ENCODE measurements at places on chromosomes 12 and 14.

- no peaks in the 10 kb centered on the region for H3K27me3 ChIP-seq
- DNase-seq, result no peak
- no peak overlapping the region for H3K27ac ChIP-seq
- H3K36me3 ChIP-seq, result no peaks in the 10 kb centered on the region
Observed at GRCh38 chr14:90567991-90568390, 171.2 kb downstream of the CALM1 start.

DNA sequence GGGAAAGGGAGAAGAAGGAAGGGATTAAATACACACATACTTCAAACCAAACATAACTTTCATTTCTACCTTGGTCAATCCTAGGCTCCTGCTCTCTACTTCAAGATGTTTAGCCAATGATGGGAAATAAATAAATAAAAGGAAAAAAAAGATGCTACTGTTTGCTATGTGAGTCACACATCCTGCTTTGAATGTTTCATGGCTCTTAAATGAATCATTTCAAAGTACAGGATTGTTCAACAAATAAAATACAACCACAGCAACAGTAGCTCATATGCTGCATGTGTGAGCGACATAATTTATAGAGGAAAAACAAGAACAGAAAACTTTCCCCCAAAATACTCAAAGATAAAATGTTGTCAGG is 54.3 kb upstream of the NPFF start:
- no peaks in the 10 kb centered on the region for H3K27me3 ChIP-seq
- DNase-seq, result no peak
- no peak overlapping the region for H3K4me3 ChIP-seq
- no peaks in the 10 kb centered on the region for H3K36me3 ChIP-seq
- no peak overlapping the region for H3K27ac ChIP-seq

DNA sequence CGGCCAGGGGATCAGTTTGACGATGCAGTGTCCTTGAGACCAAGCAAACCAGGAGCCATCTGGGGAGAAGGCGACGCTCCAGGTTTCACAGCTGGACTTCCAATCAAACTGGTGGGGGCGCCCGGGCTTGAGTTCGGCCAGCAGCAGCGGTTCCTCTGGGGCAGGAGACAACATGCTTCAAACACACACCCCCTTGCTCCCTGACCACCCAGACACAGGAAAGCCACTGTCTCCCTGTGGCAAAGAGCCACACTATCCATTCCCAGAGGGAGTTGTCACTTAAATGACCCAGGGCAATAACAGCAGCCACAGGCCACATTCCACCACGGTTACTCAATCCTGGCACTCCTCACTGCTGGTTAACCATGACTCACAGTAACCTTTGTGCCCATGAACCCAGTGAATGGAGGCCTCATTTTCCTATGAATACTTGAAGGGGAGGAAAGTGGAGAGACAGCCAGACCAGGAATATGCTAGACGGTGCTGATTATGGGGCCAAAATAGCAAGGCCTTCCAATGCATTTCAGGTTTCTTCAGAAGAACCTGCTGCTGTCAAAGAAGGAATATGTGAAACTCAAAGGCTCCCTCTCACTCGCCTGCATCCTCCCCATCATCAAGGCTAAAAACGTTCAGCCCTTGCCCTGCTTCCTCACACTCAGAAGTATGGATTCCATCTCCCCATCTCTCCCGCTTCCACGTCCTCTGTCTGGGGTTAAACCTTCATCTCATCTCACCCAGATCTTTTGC is 8.5 kb downstream of the WSB2 start:
- peak overlapping the region; percentile 77 for H3K27ac ChIP-seq
- no peak overlapping the region for H3K4me3 ChIP-seq
- H3K27me3 ChIP-seq, result no peaks in the 10 kb centered on the region
- no peak for DNase-seq
- H3K36me3 ChIP-seq, result no peaks in the 10 kb centered on the region

GRCh38 chr12:121443911-121444841 is 44.3 kb downstream of the RNF34 start:
- peaks cover 36% of the 10 kb centered on the region for H3K36me3 ChIP-seq
- no peak overlapping the region for H3K4me3 ChIP-seq
- no peak for DNase-seq
- no peaks in the 10 kb centered on the region for H3K27me3 ChIP-seq
- H3K4me1 ChIP-seq, result no peaks in the 10 kb centered on the region

- no peaks in the 10 kb centered on the region for H3K4me1 ChIP-seq
- H3K36me3 ChIP-seq, result no peaks in the 10 kb centered on the region
- H3K4me3 ChIP-seq, result no peak overlapping the region
- no peaks in the 10 kb centered on the region for H3K27me3 ChIP-seq
- no peak overlapping the region for H3K27ac ChIP-seq
- no peak for DNase-seq
Observed at GRCh38 chr14:33249233-33249820, 310.6 kb downstream of the NPAS3 start.

DNA sequence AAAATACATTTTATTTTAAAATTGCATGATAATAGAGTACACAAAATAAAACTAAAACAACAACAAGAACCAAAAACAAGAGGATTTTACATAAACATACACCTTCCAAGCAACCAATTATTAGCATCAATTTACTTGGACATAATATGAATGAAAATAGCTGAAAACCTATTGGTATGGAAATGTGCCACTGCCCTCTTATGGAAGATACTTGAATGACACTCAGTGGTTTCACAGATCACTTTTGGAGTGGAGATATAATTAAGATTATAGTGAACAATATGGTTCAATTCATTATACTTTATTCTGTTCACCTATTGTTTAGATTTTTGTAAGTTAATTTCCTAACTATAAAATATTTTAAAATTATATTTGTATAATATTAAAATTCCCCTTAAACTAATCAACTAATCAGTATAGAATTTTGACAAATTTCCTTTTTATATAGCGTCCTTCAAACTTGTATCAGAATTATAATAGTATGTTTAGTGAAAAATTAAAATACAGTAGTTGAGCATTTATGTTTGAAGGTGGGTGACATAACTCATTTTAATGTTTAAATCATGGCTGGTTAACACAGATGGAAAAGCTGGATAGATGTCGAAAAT is 70.1 kb downstream of the SLC6A15 start:
- no peaks in the 10 kb centered on the region for H3K27me3 ChIP-seq
- no peak overlapping the region for H3K4me3 ChIP-seq

DNA sequence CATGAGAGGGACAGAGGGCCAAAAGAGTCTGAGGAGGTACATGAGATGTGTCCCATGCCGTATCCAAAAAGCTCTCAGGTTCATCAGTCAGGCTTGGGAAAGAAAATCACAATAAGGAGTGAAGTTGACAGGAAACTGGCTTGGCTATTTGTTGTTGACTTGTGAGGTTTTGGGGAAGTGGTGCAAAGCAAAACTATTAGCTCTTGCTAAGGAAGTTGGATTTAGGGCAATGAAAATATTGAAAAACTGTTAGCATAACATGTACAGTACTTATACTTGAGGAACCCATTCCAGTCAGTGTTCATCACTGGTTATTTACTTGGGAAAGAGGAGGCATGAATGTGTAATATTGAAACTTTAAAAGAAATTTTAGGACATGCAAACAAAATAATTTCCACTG is 145.9 kb downstream of the DUSP6 start:
- H3K27ac ChIP-seq, result no peak overlapping the region
- no peak overlapping the region for H3K4me3 ChIP-seq
- no peaks in the 10 kb centered on the region for H3K4me1 ChIP-seq
- no peaks in the 10 kb centered on the region for H3K27me3 ChIP-seq
- H3K36me3 ChIP-seq, result no peaks in the 10 kb centered on the region

DNA sequence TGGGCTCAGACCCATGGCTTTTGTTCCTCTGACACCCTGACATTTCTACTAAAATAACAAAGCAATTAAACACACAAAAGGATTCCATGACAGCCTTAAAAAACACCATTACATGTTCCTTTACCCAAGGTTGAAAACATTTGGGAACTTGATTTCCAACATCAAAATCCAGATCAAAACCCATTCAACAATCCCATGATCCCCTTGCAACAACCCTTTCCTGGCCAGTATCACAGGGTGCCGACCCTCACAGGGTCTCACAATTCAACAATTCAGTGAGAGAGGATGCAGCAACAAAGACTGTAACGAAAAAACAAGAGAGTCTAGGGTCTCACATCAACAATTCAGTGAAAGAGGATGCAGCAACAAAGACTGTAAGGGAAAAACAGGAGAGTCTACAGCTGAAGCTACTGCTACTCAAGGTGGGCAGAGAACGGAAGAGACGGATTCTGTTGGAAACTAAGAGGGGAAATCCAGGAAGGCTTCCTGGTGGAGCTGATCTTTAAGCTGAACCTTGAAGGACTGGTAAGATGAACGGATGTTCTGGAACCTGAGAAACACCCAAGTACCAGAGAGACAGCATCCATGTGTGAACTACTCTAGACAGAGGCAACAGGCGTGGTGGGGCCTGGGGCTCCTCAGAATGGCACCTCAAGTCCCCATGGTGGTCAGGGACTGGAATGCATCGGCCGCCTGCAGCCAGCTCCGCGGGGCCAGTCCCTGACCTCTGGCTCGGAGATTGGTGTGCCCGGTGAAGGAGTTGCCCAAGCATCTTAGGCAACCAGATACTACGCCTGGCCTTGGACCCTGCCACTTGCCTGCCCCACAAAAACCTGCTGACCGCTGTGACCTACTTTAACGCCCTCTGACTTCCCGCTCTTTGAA is 22.7 kb upstream of the ZFP36L1 start:
- peaks cover 77% of the 10 kb centered on the region for H3K4me1 ChIP-seq
- no peaks in the 10 kb centered on the region for H3K36me3 ChIP-seq
- peak overlapping the region; percentile 97 for H3K27ac ChIP-seq
- peak overlapping the region; percentile 73 for H3K4me3 ChIP-seq

GRCh38 chr12:26786865-26787514 is 46.0 kb downstream of the ITPR2 start:
- no peak overlapping the region for H3K4me3 ChIP-seq
- no peak for DNase-seq
- no peaks in the 10 kb centered on the region for H3K27me3 ChIP-seq
- no peak overlapping the region for H3K27ac ChIP-seq
- no peaks in the 10 kb centered on the region for H3K36me3 ChIP-seq

GRCh38 chr12:12548713-12549112 is 13.9 kb downstream of the DUSP16 start:
- DNase-seq, result no peak
- H3K36me3 ChIP-seq, result no peaks in the 10 kb centered on the region
- H3K27me3 ChIP-seq, result no peaks in the 10 kb centered on the region
- no peak overlapping the region for H3K4me3 ChIP-seq

DNA sequence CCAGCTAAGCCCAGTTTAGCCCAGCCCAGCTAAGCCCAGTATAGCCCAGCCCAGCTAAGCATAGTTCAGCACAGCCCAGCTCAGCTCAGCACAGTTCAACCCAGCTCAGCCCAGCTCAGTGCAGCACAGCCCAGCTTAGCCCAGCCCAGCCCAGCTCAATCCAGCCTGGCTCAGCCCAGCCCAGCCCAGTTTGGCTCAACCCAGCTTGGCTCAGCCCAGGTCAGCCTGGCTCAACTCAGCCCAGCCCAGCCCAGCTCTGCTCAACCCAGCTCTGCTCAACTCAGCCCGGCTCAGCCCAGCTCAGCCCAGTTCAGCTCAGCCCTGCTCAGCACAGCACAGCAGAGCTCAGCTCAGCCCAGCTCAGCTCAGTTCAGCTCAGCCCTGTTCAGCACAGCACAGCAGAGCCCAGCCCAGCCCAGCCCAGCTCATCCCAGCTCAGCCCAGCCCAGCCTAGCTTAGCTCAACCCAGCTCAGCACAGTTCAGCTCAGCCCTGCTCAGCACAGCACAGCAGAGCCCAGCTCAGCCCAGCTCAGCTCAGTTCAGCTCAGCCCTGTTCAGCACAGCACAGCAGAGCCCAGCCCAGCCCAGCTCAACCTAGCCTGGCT is 330.9 kb downstream of the TMEM121 start:
- H3K4me3 ChIP-seq, result no peak overlapping the region
- H3K27ac ChIP-seq, result peak overlapping the region; percentile 92
- peak; percentile 2 for DNase-seq
- no peaks in the 10 kb centered on the region for H3K27me3 ChIP-seq
- H3K4me1 ChIP-seq, result peaks cover 75% of the 10 kb centered on the region
- H3K36me3 ChIP-seq, result no peaks in the 10 kb centered on the region

GRCh38 chr14:61774861-61775260 is 12.6 kb downstream of the SNAPC1 start:
- H3K27ac ChIP-seq, result no peak overlapping the region
- H3K27me3 ChIP-seq, result no peaks in the 10 kb centered on the region
- peaks cover 22% of the 10 kb centered on the region for H3K36me3 ChIP-seq
- peaks cover 11% of the 10 kb centered on the region for H3K4me1 ChIP-seq
- H3K4me3 ChIP-seq, result no peak overlapping the region
- DNase-seq, result no peak

- no peak overlapping the region for H3K4me3 ChIP-seq
- DNase-seq, result no peak
Observed at GRCh38 chr14:53338192-53338591, 185.1 kb upstream of the DDHD1 start.

DNA sequence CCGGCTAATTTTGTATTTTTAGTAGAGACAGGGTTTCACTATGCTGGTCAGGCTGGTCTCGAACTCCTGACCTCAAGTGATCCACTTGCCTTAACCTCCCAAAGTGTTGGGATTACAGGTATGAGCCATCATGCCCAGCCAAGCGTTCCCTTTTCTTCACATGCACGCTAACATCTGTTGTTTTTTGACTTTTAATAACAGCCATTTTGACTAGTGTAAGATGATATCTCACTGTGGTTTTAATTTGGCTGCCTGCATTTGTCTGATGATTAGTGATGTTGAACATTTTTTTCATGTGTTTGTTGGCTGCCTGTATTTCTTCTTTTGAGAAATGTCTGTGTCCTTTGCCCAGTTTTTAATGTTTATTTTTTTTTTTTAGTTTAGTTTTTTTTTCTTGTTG is 10.2 kb upstream of the YARS2 start:
- H3K4me1 ChIP-seq, result no peaks in the 10 kb centered on the region
- H3K27me3 ChIP-seq, result peaks cover 7% of the 10 kb centered on the region
- H3K4me3 ChIP-seq, result no peak overlapping the region
- DNase-seq, result no peak
- no peaks in the 10 kb centered on the region for H3K36me3 ChIP-seq

DNA sequence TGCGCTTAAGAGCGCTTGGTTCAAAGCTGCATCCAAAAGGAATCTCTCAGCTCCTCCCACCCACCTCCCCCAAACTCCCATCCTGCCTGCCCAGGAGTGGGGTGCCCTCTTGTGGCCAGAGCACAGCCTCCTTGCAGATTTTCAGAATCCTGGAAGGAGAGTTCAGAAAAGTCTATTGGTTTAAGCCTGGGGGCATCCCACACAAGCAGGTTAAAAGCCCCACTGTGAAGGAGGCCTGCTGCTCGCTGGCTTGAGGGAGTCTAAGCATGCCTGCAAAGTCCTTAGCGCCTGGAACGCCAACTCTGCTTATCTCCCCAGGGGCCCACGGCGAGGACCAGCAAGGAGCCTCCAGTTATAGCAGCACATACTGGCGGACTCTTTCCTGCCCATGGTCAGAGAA is 297.1 kb downstream of the KSR2 start:
- no peak overlapping the region for H3K4me3 ChIP-seq
- DNase-seq, result no peak
- no peaks in the 10 kb centered on the region for H3K4me1 ChIP-seq
- H3K36me3 ChIP-seq, result no peaks in the 10 kb centered on the region
- H3K27ac ChIP-seq, result no peak overlapping the region
